HT-29 (cell line): ENCODE measurements at places on chromosomes 7 and 10.

GRCh38 chr7:104951546-104951945 lies 62.5 kb upstream of the KMT2E start:
- no peak for DNase-seq

DNA sequence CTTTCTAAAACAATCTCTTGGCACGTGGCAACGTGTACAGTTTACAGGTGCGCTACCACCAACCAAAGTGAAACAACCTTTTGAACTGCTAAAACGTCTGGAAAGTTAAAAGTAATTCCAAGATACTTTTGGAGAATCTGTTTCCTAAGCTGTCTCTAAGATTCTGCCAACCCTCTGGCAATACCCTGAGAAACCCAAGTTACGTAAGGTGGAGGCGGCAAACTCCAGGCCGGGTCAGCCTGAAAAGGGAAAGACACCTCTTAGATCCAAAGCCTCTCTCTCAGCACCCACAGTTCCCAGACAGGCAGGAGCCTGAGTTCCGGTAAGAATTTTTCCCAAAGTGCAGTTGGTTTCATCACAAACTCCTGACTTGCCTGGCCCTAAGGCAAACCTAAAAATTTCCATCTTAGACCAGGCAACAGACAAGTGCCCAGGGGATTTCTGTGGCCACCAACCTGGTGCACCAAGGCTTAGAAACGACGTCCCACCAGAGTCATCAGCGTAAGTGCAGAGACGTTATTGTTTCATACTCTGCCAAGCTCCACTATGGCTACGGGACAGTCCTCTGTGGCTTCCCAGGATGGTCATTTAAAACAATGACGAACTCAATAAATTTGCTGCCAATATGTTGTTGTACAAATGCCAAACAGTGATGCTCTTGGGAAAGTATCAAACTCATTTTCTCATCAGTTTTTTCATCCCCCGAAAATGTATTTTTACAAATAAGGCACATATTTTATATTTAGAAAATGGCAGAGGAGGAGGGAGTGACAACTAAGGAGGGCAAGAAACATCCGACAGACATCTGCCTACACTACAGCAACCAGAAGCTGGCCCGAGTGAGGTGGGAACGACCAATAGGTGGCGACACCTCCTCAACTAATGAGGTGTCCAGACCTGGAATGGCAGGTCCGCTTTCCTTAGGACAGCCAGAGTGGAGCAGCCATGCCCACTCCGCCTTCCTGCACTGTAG lies 205.8 kb upstream of the FRMD4A start:
- peak; percentile 88 for DNase-seq

DNA sequence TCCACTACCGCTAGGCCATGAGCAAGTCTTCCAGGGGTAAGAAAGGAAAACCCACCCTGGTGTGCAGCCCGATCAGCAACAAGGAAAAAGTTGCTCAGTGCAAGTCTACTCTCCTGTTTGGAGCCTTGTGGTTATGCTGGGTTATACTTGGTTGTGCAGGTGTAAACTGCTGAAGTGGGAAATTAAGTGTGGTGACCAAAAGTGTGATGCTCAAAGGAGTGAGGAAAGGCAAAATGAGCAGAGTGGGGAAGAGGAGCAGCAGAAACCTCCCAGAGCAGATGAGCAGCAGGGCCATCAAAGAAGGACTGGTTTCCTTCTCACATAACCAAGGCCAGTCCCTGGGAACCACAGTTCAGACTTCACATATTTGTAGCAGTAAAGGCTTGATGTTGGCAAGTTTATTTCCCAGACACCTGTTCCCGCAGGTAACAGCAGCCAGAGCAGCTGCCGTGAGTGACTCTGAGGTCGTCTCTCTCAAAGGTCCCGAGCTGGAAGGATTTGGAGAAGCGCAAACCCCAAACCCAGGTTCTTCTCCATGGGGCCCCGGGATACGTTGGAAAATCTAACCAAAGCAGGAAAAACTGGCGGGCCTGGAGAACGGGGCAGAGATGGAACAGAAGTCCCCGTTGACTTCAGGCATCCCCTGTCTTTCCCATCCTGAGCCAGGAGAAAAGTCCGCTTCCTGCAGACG lies 607 bp upstream of the SMO start:
- DNase-seq, result no peak

- DNase-seq, result no peak
These were observed 128.4 kb downstream of the ARL4A start for GRCh38 chr7:12815871-12816270.

DNA sequence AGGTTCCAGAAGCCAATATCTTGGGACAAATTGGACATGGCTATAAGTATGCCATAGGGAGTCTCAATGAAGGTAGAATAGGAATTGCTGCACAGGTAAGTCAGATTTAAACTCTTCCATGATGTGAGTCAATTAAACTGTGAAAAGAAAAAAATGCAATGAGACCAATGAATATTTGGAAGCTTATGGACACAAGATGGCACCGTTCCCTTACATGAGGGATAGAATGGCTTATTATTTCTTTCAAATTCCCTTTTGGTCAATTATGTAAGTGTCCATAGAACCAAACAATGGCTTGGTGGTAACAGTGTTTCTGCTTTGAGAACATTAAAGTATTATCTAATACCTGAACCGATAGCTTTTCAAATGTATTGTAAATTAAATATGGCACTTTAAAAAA lies 35.6 kb downstream of the ACADSB start:
- peak; percentile 23 for DNase-seq

GRCh38 chr7:98465022-98465421 lies 64.1 kb upstream of the BAIAP2L1 start:
- DNase-seq, result no peak

GRCh38 chr7:92815412-92815811 lies 21.0 kb downstream of the CDK6 start:
- DNase-seq, result no peak

DNA sequence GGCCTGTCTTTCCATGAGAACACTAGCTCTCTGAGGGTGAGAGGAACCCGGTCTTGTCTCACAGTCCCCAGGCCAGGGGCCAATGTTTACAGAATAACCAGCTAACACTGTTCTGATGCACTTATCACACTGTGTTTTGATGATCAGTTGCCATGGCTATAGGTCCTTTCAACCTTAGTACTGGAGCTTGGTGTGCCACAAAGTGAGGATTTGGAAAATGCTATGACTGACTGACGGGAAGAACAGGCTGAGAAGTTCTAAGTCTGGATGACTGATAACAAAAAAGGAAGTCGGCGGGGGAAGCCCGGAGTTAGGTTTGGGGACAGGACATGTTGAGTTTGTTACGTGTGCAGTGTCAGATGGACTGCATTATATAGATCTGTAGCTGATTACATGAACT lies 141.8 kb downstream of the CTTNBP2 start:
- DNase-seq, result no peak
